RKO (cell line): ENCODE measurements at places on chromosomes 2 and 18.

DNA sequence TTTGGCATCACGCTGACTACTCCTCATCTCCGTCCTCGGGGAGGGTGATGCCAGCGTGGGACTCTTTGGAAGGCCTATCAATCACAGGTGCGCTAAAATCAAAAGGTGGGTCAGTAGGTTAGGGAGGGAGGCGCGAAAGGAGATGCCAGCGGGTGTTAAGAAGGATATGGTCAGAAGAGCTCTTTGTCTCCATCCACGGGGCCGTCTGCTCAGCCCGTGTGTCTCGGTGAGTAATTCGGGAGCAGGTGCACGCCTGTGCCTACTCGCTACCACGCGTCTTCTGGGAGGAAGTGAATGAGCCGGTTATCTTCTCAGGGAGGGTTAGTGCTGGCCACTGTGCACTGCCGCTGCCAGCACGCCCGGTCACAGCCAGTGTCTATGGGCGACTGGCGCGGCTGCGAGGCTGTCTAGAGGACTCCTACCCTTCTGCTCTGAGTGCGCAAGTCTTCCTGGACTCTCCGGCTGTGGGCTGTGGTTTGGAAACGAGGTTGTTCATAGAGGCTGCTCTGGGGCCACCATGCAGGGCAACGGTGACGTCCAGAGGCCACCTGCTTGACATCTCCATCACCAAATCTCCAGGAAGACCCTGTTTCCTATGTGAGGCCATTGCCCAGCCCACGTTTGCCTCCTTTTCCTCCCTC, 153.4 kb downstream of the MBP start:
- no peak for DNase-seq

DNA sequence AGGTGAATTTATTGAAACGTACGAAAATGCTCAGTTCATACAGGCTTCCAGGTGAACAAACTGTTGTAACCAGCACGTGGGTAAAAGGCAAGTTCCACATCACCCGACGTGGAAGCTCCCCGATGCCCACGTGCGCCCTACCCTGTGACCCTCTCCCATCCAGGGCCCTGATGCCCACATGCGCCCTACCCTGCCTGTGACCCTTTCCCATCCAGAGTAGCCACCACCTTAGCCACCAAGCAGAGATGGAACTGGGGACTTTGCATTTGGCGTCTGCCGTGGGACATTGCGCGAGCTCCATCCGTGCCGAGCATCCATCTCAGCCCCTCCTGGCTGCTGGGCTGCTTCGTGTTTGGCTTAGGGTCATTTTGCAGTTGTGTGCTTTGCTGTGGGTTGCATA, 37.5 kb downstream of the ANO7 start:
- DNase-seq: no peak

DNA sequence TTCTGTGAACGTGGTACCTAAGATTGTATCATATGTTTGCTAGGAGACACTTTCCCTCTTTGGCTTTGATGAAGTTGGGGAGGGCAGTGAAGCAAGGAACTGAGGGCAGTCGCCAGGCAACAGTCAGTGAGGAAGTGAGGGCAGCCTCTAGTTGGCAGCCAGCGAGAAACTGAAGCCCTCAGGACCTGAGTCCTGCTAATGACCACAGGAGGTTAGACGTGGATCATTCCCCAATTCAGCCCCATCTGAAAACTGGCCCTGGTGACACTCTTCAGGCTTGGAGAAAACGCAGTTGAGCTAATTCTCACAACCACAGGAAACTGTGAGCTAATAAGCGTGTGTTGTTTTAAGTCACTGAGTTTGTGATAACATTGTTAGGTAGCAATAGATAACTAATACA, 84.5 kb upstream of the REG3G start:
- DNase-seq: no peak

DNA sequence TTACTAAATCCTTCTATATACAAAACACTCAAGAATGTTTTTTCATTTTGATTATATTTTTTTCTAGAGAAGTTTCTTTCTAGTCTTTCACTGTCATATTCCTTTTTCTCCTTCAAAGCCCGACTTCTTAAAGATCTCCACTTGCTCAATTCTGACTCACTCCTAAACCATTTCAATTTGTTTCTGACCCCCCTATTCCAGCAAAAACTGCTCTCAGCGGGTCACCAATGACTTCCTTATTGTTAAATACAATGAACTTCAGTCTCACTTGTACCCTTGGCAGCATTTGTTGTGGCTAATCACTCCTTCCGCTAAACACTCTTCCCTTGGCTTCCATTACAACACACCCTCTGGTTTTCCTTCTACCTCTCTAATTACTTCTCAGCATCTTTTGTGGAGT, 111.1 kb upstream of the RBBP8 start:
- no peak for DNase-seq

DNA sequence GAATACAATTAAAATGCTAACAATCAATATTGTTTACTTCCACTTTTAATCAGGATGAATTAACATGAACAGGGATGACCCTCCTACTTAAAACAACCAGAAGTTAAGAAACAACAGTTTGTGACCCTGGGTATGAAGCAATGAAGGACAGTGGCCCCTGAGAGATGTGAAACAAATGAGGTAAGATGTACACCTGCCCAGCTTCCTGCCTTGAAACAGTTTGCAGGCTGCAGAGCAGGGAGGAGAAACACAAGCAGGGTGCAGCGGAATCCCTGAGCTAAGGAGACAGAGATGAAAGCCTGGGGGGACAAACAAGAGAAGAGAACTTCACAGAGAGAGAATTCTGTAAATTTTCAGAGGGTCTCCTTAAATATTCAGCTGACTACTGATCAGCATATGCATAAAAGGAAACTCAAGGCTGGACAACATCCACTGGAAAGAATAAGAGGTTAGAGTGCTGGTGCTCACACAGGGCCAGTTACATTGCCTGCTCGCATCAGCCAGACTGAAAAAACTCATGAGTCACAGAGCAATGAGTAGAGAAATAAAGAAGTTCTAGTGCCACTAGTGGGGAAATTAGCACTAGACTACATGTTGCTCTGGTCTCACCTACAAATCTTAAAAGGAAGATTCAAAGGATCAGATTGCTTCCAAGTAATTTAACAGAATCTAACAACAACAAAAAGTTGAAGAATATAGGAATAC, 106.4 kb downstream of the PID1 start:
- peak; percentile 38 for DNase-seq

DNA sequence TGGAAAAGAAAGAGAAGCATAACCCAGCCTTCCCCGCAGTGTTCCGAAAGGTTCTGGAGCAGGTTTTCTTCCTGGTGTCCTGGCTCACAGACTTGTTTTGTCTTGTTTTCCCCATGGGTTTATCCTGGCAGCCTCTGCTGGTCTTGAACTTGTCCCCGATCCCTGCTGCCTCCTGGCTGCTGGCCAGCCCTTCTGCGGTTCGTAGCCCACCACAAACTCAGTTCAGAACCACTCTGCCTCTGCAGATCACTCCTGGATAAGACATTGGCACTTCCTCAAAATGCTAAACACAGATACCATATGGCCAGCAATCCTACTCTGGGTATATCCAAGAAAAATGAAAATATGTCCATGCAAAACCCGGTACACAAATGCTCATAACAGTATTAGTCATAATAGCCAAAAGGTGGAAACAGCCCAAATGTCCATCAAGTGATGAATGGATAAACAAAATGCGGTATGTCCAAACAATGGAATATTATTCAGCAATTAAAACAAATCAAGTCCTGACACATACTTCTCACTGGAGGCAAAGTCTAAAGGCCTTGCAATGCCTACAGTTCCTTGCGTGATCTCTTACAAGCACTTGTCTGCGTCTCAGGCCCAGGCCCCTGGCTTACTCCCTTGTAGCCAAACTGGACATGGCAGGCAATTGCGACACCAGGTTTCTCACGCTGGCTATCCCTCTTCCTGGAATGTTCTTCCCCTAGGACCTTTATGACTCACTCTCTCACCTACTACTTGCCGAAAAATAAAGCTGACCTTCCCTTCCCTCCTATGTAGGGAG, 28.0 kb upstream of the ARHGEF4 start:
- no peak for DNase-seq

DNA sequence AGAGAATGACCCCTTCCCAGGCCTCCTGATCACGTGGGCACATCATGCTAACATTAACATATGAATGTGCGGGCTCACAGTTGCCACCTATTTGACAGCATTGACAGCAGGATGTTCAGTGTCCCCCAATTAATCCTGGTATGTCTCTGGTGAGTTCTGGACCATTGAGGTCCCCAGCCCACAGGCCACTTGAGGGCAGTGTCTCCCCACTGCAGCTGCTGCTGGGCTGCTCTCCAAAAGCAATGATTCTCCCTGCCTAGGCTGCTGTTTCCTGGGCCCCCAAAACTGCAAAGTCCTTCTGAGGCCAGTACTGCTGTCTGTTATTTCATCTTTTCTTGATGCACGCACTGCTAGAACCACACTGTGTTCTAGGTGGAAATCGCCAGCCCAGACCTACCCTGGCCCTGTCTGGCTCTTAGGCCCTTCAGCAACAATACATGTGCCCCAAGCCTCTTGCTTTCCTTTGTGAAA, 52.7 kb upstream of the MAPK4 start:
- DNase-seq: peak; percentile 58

DNA sequence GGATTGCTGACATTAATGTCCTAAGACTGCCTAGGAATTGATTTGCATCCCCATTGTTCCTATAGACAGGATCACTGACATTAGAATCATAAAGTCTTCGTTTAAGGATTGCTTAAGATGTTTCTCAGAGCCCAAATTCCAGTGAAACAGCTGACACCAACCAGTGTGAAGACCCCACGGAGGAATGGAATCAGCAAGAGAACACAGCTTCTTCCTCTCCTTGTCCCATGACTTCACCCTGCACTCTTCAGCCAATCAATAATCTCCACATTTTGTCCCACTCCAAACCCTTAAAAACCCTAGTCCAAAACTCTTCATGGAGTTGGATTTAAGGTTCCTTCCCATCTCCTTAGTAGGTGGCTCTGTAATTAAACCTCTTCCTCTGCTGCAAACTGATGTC, 157.0 kb upstream of the NDUFV2 start:
- no peak for DNase-seq

DNA sequence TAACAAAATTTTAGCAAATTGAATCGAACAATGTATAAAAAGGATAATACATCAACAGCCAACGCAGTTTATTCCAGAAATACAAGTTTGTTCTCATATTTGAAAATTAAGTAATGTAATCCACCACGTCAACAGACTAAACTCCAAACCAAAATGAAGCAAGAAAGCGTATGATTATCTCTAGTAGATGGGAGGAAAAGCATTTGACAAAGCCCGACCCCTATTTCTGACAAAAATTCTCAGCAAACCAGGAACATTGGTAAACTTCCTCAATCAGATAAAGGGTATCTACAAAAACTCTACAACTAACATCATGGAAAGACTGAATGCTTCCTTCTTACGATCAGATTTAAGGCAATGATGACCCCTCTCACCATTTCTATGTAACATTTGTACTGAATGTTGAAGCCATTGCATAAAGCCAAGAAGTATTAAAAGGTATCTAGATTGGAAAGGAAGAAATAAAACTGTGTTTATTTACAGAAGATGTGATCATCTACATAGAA, 34.3 kb upstream of the MYCN start:
- no peak for DNase-seq

- no peak for DNase-seq
These were observed 6.4 kb downstream of the TIMM21 start for GRCh38 chr18:74154716-74155115.

- DNase-seq: no peak
These were observed 21.6 kb downstream of the TNS1 start for GRCh38 chr2:217981084-217981730.

- DNase-seq: no peak
These were observed 176.5 kb downstream of the FAM210A start for GRCh38 chr18:13549880-13550232.

DNA sequence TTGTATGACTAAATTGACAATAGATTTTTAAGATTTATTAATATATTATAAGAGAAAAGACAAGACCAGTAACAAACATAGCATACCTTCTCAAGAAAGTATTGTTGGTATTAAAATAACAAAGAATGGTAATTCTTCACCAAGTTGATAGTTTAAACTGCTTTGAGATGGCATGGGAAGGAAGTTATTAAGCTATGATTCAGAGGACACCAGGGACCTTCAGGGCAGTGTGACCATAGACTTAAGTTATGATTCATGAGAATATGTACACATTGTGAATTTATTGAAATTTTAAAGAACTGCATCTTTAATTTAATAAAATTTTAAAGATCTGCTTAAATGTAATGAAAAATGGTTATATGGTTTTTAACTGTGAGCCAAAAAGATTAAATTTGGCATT, 205.7 kb downstream of the DSEL start:
- DNase-seq: no peak

GRCh38 chr2:11862049-11862448, 115.6 kb downstream of the LPIN1 start:
- DNase-seq: no peak

- DNase-seq: no peak
These were observed 13.9 kb downstream of the STON1 start for GRCh38 chr2:48543895-48544294.

- DNase-seq: no peak
These were observed 59.4 kb downstream of the OSR1 start for GRCh38 chr2:19299032-19299431.

DNA sequence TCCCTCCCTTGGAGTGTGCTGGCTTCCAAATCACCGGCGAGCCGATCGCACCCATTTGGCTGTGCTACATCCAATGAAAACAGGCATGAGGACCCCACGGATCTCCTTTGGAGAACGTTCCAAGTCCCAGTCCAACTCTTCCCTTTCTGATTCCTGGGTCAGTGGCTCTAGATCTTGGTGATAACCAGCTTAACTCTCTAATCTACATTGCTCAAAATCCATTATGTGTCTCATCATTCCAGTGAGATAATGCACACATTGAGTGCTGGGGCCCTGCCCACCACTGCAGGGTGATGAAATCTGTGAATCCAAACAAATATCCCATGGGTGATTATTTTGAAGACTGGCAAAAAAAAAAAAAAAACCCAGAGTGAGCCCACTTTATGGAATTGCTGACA, 232.7 kb upstream of the COPS8 start:
- no peak for DNase-seq

DNA sequence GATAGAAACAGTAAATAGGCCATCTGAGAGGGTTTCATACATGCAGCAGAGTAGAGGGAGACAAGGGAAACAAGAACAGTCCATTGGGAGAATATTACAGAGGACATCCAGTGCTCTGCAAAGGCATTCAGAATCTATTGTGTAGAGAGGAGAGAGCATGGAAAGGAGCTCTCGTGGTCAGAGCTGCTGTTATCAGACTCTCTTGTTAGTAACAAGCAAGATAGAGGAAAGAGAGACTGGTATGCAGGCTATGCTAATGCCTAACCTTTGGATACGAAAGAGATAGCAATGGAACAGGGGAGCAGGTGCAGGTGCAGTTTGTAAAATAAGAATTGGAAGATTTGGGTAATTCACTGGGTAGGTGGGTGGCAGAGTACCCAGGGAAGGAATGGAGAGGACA, 855.9 kb downstream of the CNTNAP5 start:
- no peak for DNase-seq

DNA sequence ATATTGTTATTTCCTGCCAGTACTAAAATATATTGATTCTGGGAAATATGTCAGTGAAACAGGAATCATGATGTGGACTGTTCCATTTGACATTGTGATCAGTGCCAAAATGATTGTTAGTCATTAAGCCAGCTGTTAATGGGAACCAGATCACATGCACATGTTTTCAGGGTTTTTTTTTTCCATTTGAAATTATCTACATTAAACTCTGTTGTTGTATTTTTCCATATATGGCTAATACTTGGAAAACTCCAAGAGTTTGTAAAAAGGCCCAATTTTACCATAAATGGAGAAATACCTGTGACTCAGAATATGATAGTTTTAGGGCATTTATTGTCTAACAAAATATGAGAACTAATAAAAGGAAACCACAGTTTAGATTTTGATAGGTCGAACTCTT, 13.4 kb downstream of the ITGAV start:
- DNase-seq: no peak

GRCh38 chr2:29796446-29796845, 124.9 kb downstream of the ALK start:
- DNase-seq: no peak
